ENCODE measurements at places on chromosomes 13 and 19.

- no peak for DNase-seq
Measured at GRCh38 chr13:59691501-59692066, 472.1 kb downstream of the DIAPH3 start.

DNA sequence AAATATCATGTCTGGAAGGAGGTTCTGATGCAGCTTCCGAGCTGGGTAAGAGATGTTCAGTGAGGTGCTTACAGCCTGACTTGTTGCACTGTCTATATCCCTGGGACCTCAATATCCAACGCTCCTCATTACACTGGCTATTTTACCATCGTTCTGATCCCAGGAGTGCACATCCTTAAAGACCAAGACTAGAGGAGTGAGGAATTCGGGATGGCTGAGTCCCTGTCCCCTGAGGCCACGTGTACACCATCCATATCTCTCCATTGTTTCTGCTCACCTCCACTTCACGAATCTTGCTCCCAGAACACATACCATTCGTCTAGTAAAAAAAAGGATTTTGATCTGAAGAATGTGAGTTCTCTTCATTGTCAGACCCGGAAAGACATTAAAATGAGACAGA is at the start of gene OR7G2:
Gene OR7G2 (minus strand): TSS at position 101 of the 400 bp plus-strand sequence. CDS start 4,232 bp downstream, outside the sequence.
- DNase-seq: no peak

- DNase-seq: peak; percentile 17
Measured at GRCh38 chr19:56404705-56405056, 549 bp downstream of the ZNF583 start.

- DNase-seq: no peak
Measured at GRCh38 chr19:46578450-46578849, 22.7 kb upstream of the CALM3 start.

DNA sequence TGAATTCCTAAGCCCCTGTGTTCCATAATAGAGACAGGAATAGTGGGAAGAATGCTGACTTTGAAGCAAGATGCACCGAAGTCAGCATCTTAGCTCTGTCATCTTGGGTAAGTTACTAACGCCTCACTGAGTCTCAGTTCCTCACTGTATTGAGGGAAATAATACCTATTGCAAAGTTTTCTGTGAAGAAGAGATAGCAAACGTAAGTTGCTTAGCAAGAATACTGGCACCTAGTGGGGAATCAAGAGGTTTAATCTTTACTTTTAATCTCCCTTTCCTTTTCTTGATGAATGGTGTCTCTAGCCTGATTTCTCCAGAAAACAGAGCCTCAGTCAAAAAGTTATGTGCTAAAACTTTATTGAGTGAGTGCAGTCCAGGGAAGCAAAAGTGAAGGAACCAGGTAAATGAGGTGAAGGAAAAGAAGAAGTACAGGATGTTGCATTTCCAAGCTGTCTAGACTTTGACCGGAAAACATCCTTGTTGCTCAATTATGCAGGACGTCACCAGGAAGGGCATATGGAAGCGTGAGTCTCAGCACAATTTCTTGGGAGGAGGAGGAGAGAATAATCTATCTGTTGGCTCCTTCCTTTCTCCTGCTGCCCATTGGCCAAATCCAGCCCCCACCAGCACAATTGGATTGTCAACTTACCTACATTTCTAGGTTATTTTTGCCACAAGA is 210.0 kb downstream of the B3GLCT start:
- no peak for DNase-seq

- no peak for DNase-seq
Measured at GRCh38 chr19:49213791-49214190, 56.2 kb downstream of the TRPM4 start.

- no peak for DNase-seq
Measured at GRCh38 chr19:50728084-50728737, 5.0 kb downstream of the CLEC11A start.

DNA sequence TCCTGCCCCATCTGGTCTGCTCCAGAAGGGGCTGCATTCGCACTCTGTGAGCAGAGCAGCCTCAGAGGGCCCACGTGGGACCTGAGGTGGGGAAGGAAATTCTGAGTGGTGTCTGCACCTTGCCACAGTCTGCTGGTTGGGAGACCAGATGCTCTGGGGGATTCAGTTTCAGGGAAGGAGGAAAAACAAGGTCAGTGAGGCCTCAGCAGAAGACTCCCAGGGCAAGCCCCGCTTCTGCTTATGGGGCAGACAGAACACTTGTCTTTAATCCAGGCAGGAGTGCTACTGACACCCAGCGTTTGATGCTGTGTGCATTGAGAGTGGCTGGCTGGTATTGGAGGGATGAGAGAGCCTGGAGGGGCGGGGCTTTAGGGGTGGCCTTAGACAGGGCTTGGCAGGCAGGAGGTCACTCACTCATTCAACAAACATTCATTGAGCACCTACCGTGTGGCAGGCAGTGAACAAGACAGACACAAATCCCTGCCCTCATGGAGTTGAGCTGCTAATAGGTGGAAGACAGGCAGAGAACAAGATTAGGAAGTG is 4.9 kb upstream of the CLEC17A start:
- no peak for DNase-seq

- DNase-seq: peak; percentile 25
Measured at GRCh38 chr13:44904967-44905366, 84.3 kb downstream of the NUFIP1 start.

DNA sequence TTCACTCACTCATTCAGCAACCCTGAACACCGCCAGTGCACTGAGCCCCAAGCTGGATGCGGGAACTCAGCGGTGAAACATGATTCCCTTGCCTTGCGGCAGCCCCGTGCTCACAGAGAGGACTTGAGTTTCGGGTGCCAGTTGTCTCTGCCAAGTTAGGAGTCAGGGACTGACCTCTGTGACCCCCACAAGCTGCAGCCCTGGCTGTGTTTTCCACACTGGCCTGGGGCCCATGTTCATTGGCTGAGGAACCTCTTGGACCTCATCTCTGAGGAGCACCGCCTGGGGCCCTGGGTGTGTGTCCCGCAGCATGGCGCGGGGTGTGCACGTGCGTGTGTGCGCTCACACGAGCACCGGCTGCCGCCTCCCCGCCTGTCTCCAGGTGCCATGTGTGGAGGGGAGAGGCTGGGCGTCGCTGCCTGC is 31.0 kb downstream of the CAPN12 start:
- no peak for DNase-seq

DNA sequence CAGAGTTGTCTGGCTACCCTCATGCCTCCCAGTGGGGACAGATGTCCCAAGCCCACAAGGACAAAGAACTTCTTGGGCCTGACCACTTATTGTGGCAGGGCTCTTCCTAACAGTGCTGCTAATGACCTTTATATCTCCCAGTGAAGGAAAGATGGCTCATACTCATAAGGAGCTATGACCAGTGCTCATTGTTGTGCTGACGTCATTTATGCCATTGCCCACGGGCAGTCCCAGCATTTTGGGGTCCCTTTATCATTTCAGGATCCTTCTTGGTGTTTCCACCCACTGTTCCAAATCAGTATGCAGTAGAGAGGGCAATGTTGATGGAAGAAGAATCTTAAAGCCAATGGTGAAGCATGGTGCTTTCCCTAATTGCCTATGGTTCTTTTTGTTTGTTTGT is 1640.0 kb upstream of the PRR20A start:
- DNase-seq: no peak

- peak; percentile 55 for DNase-seq
Measured at GRCh38 chr13:79405501-79405830, 589 bp downstream of the RBM26 start.

Data from NCI-H2081 (cell line).